ENCODE measurements at places on chromosomes 16 and 17. TPM values are rescaled to one million over a fixed set of nuclear protein-coding genes. Genes with fewer than 3 reads are reported as not detected.
A peak's percentile ranks its signal among the peaks of the same experiment; 100 is the strongest.

TSPOAP1 gene
- 4.3 TPM for polyA plus RNA-seq

GRCh38 chr17:49344914-49345313 is 17.1 kb downstream of the ZNF652 start:
- H3K36me3 ChIP-seq, result no peaks in the 10 kb centered on the region
- H3K4me1 ChIP-seq, result peaks cover 2% of the 10 kb centered on the region
- no peaks in the 10 kb centered on the region for H3K27me3 ChIP-seq
- no peak for DNase-seq

ALOX12B gene
- 0.25 TPM for polyA plus RNA-seq

- DNase-seq, result no peak
- H3K4me1 ChIP-seq, result no peaks in the 10 kb centered on the region
- no peak overlapping the region for H3K27ac ChIP-seq
- H3K4me3 ChIP-seq, result no peak overlapping the region
- no peaks in the 10 kb centered on the region for H3K36me3 ChIP-seq
Observed at GRCh38 chr16:88444826-88445582, 8.1 kb upstream of the ZFPM1 start.

DNA sequence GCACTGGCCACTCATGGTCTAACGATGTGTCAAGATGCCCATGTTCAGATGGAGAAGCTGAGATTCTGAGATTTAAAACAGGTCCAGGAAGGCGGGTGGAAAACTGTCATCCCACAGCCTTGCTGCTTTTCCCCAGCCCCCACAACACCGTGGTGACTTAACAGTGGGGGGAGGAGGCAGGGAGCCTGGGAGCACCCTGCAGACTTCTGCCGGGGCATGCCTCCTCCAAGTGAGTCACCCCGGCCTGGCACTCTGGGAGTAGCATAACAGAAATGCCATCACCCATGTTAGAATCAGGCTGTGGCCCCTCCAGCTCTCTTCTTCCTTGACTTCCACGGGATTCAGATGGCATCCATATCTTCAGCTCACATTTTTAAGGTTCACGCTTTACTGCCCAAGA is 164.8 kb downstream of the CBLN1 start:
- no peak for DNase-seq
- no peaks in the 10 kb centered on the region for H3K27me3 ChIP-seq
- H3K27ac ChIP-seq, result no peak overlapping the region

DNA sequence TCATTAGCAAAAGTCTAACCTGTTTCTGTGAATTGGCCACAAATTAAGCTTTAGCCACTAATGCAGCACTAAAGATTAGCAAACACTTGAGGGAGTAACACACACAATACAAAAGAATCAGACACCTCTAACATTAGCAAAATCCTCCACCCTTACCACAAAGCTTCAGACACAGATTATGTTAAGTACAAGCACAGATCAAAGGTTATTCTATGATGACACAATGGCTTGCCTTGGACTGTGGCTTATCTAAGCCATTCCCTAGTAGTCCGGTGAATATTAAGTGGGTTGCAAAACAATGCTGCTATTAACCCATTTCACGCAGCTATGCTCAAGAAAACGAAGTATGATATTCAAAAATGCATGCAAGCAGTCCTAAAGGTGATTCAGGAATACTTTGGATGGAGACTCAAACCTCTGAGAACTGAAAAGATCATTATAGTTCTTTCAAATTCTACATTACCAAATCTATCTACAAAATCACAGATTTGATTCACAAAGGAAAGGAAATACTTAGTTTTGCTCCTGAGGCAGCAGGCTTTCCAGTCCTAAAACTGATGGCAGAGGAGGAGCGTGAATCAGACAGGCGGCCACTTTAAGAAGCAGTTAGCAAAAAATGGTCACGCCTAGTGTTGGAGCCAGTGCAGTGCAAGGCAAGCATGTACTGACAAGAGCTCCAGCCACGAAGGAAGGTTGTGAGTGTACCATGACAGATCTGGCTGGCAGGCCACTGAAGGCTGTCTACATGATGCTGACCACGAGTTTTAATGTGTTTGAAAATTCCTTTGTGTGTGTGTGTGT is 67.2 kb downstream of the PARN start:
- H3K27me3 ChIP-seq, result no peaks in the 10 kb centered on the region
- no peaks in the 10 kb centered on the region for H3K36me3 ChIP-seq
- H3K4me1 ChIP-seq, result no peaks in the 10 kb centered on the region
- no peak overlapping the region for H3K27ac ChIP-seq

PNPO gene
- polyA plus RNA-seq, result 6.9 TPM

PRR29 gene
- polyA plus RNA-seq, result not detected

GRCh38 chr17:62110923-62111484 is 45.9 kb upstream of the MED13 start:
- H3K36me3 ChIP-seq, result no peaks in the 10 kb centered on the region
- H3K27ac ChIP-seq, result no peak overlapping the region
- H3K4me3 ChIP-seq, result no peak overlapping the region
- H3K27me3 ChIP-seq, result no peaks in the 10 kb centered on the region
- no peak for DNase-seq
- H3K4me1 ChIP-seq, result no peaks in the 10 kb centered on the region

BMERB1 gene
- polyA plus RNA-seq, result 76.7 TPM

MYH11 gene
- 732 TPM for polyA plus RNA-seq

SYNGR2 gene
- polyA plus RNA-seq, result 49.0 TPM

GRCh38 chr16:27317320-27317719 is 3.5 kb downstream of the IL4R start:
- H3K27me3 ChIP-seq, result no peaks in the 10 kb centered on the region
- no peaks in the 10 kb centered on the region for H3K36me3 ChIP-seq
- H3K4me1 ChIP-seq, result no peaks in the 10 kb centered on the region
- no peak overlapping the region for H3K4me3 ChIP-seq
- peak; percentile 48 for DNase-seq

MYH2 gene
- not detected for polyA plus RNA-seq

USP43 gene
- polyA plus RNA-seq, result not detected

- DNase-seq, result no peak
- no peaks in the 10 kb centered on the region for H3K4me1 ChIP-seq
- no peak overlapping the region for H3K4me3 ChIP-seq
- no peaks in the 10 kb centered on the region for H3K27me3 ChIP-seq
Observed at GRCh38 chr17:31444026-31444425, 52.6 kb downstream of the RAB11FIP4 start.

- no peak for DNase-seq
- no peak overlapping the region for H3K4me3 ChIP-seq
- no peaks in the 10 kb centered on the region for H3K4me1 ChIP-seq
- H3K36me3 ChIP-seq, result no peaks in the 10 kb centered on the region
Observed at GRCh38 chr17:170130-170670, 11.2 kb downstream of the DOC2B start.

MGAT5B gene
- polyA plus RNA-seq, result not detected
